Stimulated activated CD8-positive, alpha-beta memory T cell treated with anti-CD3 and anti-CD28 coated beads, Interleukin-4, amount 100 ng/mL, for 1 hour (primary cell): ENCODE measurements at places on chromosomes 6 and 20.

- no peak for DNase-seq
These were observed 101.7 kb downstream of the OPRM1 start for GRCh38 chr6:154140743-154141142.

- DNase-seq: no peak
These were observed 50.5 kb upstream of the DST start for GRCh38 chr6:56693246-56693607.

- no peak for DNase-seq
These were observed 68.0 kb downstream of the CD164 start for GRCh38 chr6:109314313-109314712.

- DNase-seq: no peak
These were observed 1.3 kb downstream of the PTGIS start for GRCh38 chr20:49566401-49567364.

DNA sequence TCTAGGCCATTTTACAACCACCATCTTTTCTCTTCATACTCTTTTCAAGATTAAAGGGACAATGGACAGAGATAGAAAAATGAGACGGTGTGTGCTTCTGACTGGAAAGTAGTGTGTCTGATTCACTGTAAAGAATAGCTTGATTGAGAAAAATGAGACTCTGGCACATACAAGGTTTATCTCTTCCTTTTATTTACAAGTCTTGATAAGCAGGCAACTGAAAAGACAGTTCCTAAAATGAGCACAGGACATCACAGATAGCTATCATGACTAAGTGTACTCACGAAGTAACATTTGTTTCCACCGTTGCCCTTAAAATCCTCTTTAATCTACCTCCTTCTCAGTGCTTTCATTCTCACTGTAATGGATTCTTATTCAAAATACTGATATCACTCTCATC, 383.0 kb downstream of the TBC1D32 start:
- no peak for DNase-seq

DNA sequence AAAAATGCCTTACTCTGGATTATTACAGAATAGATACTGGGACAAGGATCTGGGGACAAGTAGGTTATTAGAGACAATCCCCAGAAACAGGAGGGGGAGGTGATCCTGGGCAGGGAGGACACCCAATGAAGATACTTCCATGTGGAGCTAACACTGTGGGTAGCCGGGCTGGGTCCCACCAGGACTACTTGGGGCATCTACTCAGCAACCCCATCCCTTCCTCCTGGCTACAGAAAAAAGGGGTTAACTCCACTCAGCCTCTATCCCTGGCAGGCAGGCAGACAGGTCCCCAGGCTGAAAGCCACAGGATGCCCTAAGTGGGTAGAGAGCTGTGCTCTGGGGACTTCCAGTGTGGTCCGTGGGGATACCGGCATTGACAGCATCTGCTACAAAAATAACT, 68.0 kb upstream of the NXT1 start:
- DNase-seq: no peak

- peak; percentile 15 for DNase-seq
These were observed 129.1 kb upstream of the SMLR1 start for GRCh38 chr6:130697995-130698535.
